Activated naive CD4-positive, alpha-beta T cell treated with anti-CD3 and anti-CD28 coated beads, Interleukin-2, amount 50 U/mL, for 16 hours (primary cell): ENCODE measurements at places on chromosomes 7 and 10.

GRCh38 chr10:80443531-80443974, 10.6 kb upstream of the TSPAN14 start:
- no peak for DNase-seq

GRCh38 chr7:85103357-85103756, 83.5 kb downstream of the SEMA3D start:
- no peak for DNase-seq

DNA sequence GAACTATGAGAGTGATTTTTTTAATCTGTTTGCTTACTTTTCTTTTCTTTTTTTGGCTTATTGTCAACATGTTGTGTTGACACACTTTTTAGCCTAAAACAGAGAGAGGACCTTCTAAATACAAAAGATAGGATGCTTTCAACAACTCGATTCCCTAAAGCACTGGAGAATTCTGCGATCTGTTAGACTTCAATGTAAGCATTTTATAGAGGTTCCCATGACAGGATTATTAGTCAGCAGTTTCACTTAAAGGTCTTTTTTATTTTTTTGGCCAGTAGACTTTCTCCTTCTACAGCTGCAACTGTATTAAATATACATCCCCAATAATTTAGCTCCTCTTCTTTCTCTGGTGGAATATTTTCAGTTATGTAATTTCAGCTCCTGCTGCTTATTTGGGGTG, 12.7 kb upstream of the NRP1 start:
- no peak for DNase-seq

GRCh38 chr10:121509796-121510195, 88.4 kb downstream of the FGFR2 start:
- no peak for DNase-seq

- DNase-seq, result no peak
Observed at GRCh38 chr7:27203365-27203953, 3.6 kb upstream of the HOXA13 start.

GRCh38 chr7:39304178-39304577, 262.0 kb upstream of the YAE1 start:
- DNase-seq, result no peak

DNA sequence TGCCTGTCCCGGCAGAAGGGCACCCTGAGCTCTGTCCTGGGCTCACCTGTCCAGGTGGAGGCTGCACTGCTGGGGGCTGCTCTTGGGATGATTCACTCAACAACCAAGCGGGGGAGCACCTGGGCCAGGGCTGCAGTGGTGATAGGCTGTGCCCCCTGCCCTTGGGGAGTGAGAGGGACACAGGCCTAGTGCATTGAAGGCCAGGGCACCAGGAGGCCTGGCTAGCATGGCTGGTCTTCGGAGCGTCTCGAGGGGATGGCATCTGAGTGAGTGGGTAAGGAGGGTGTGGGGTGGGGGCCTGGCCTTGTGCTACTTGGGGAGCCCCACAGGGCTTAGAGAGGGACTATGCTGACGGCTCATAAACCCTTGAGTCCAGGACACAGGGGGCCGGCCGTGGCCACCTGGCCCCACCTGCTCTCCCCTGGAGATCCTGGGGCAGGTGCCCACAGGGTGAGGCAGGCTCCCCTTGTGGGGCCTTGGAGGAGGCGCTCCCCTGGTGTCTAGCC, 3.1 kb downstream of the PWWP2B start:
- no peak for DNase-seq

GRCh38 chr7:87445897-87446296, 29.6 kb downstream of the ABCB4 start:
- DNase-seq, result no peak

DNA sequence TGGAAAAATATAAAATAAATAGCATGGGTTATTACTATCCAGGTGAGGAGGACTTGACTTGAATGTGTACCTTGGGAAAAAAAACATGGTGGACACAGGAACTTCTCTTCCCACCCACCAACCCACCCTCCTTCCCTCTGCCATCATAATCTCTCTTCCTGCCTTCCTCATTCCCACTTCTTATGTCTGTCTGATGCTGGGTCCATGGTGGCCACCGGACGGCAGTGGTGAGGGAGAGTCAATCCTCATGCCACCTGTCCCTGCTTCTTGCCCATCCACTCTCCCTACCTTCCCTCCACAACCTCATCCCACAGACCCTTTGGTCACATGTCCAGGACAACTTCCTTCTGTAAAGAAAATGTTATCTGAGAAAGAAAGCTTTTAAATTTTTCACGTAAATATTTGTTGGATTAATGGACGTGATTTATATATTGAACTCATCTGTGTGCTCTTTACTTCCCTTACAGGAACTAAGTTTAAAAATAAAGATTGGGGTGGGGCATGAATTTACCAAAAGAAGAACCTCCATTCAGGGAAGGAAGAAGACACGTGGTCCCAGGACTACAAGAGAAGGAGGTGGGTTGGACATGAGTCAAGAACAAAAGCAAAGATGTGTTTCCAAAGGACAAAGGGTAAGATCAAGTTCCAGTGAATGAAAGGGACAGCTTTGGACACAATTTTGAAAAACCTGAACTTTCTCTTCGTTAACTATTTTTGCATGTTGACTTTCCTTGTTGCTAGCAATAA, 104.5 kb downstream of the PIP4K2A start:
- DNase-seq, result no peak

DNA sequence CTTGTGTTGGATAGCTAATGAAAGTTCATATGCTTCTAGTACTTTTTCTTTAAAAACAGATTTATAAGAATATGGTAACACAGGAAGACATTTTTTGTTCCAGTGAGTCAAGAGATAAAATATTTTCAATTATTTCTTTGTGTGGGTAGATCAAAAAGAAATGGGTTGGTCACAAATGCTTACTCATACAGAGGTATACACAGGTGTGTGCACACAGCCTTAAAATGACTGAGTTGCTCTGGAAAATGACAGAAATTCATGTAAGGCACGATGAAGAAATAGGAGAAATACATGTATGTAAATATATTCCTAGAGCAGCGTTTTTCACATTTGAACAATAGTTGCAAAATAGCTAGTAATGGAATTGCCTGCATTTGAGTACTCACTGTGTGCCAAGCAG, 66.0 kb downstream of the ST7 start:
- DNase-seq, result no peak

GRCh38 chr10:62736168-62736546, 68.4 kb upstream of the ADO start:
- DNase-seq, result no peak

DNA sequence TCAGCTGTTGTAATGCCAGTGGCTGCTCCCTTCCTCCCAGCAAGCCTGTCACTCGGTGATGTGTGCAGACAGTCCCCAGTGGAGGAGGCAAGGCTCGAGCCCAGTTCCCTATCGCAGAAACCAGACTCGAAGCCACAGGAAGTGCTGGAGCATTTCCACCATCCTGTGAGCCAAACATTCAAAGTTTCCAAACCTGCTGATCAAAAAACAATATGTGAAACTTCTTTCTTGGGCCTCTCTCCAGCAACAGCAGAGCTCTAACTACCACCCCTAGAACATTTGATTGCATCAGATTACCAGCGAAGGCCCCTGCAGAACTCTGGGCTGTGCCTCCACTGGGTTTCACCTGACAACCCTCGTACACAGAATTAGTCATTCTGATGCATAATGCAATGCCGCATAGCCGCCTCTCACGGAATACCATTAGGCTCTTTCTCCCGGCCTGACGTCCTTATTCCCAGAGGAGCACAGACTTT, 94.0 kb downstream of the ELMO1 start:
- peak; percentile 72 for DNase-seq

DNA sequence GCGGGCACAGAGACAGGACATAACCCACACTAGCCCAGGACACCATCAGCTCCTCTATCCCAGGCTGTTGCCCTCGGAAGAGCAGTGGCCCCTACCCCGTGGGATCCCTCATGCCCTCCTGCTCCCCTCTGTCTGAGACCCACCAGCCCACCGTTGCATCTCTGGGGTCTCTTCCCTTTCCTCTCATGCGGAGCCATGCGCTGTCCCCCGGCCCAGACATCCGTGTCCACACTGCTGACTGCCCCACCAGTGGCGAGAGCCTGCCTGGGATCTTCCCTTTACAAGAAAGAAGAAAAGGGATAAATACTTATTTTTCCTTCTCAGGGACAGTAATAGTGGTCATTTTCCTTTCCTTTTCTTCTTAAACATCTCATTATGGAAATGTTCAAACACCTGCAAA, 115.4 kb downstream of the WDR37 start:
- no peak for DNase-seq

- DNase-seq, result no peak
Observed at GRCh38 chr10:118488710-118489497, 106.5 kb downstream of the PRLHR start.

- no peak for DNase-seq
Observed at GRCh38 chr10:52129410-52130178, 184.5 kb upstream of the DKK1 start.

DNA sequence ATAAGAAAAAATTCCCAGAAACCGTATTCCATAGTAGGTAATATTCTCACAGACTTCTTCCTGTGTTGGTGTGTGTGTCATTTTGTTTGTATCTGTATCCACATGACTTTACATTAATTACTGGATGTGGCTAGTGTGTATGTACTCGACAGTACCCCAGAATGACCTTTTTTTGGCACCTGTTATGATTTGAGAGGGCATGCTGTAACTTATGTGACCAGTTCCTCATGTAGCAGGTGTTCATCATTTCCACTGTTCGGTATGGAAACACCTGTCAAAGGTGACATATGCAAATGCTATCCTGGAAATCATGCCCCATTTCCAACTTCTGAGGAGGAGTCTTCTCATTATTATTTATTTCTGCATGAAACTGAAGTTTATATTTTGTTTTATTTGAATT, 89.3 kb downstream of the ZMYND11 start:
- no peak for DNase-seq

GRCh38 chr10:84117686-84118394, 21.5 kb upstream of the GHITM start:
- no peak for DNase-seq

DNA sequence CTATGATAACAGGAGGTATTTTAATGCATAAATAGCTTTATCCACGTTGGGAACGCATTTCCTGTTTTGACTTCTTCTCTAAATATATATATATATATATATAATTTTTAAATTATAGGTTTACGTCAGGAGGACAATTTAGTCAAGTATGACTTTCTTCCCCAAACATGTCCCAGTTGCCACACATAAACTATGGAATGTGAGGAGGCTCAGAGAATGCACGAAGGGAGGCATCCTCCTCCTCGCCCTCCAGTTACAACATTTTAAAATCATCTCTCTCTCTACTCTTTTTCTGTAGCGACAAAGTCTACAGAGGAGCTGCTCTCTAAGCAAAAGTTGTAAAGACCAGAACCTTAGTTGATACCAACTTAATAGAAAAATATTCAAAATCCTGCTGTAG, 106.9 kb upstream of the LYZL1 start:
- no peak for DNase-seq

- no peak for DNase-seq
Observed at GRCh38 chr7:146654048-146654447, 537.4 kb downstream of the CNTNAP2 start.

DNA sequence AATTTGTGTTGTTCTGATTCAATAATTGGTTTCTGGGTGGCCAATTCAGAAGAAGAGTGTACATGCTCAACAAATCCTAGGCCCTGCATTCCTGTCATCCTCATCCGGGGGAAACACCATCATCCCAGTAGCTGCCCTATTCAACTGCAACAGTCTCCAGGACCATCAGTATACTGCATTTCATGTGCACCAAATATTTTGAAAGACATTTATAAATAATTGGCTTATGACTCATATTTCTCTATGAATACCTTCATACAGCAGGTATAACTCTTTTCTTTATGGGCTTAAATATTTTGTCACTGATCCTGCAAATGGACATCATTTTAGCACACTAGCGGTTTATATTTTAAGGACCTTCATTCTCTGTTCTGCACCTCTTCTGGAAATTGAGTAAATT, 38.0 kb downstream of the CD36 start:
- DNase-seq, result no peak

GRCh38 chr10:70508912-70509756, 30.6 kb downstream of the PALD1 start:
- DNase-seq, result no peak

DNA sequence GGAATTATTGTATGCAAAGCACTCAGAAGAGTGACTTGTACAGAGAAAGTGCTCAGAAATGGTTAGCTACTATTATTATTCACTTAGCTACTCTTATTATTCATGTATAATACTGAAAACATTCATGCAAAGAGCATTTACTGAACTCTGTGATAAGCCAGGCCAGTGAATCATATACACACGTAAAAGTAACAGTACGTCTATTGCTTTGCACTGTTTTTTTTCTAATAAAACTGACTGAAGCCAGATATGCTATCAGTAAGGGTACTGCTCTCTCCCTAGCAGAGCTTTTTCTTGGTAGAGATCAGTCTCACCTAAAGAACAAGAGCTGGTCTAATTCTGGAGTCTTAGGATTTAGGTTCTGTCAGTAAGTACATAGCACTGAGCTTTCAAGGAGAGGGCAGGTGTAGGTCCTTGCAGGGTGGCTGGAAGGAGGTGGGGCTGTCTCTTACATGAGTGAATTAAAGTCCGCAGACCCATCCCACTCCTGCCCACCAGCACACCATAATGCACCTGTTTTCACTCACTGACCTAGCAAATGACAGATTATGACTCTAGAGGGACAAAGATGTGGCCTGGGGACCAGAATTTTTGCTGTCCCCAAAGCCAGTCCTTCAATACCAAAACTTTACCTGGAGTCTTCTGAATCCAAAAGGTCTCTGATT, 145.9 kb downstream of the ARID5B start:
- DNase-seq, result peak; percentile 21

GRCh38 chr7:93884541-93884940, 6.0 kb downstream of the TFPI2 start:
- DNase-seq, result no peak
